Activated CD8-positive, alpha-beta memory T cell treated with anti-CD3 and anti-CD28 coated beads, Interleukin-2, amount 10 ng/mL, durations not matched to agents 7 days and 5 days (primary cell): ENCODE measurements at places on chromosomes 4 and X. TPM values are rescaled to one million over a fixed set of nuclear protein-coding genes. Genes with fewer than 3 reads are reported as not detected.

- H3K27ac ChIP-seq, result no peak overlapping the region
- no peak for DNase-seq
- no peaks in the 10 kb centered on the region for H3K4me1 ChIP-seq
These were observed 78.8 kb upstream of the LEF1 start for GRCh38 chr4:108247387-108248049.

- no peak for DNase-seq
- no peak overlapping the region for H3K4me3 ChIP-seq
- no peaks in the 10 kb centered on the region for H3K27me3 ChIP-seq
- H3K36me3 ChIP-seq, result no peaks in the 10 kb centered on the region
- no peaks in the 10 kb centered on the region for H3K4me1 ChIP-seq
These were observed 35.6 kb upstream of the DCAF8L1 start for GRCh38 chrX:28016823-28017222.

DNA sequence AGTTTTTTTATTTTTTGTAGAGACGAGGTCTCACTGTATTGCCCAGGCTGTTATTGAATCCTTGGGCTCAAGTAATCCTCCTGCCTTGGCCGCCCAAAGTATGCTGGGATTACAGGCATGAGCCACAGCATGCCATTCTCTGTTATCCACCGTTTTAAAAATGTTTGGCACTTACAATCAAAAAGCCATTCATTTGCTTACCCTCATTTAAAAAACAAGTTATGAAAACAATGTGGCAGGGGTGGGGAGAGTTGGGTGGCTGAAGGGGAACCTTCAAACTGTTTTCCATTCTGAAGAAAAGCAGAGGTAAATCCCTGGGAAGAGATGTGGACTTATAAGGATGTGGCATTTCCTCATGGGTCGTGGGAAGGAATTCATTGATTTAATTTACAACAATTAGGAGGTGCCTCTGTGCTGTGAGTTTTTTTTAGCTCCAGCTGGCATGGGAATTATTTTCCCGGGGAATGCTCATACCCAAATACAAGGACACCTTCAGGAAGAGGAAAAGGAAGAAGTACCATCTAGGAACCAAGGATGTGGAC lies 103.5 kb downstream of the MID1 start:
- H3K4me3 ChIP-seq, result no peak overlapping the region
- no peak overlapping the region for H3K27ac ChIP-seq
- no peak for DNase-seq
- no peaks in the 10 kb centered on the region for H3K27me3 ChIP-seq
- H3K36me3 ChIP-seq, result no peaks in the 10 kb centered on the region
- no peaks in the 10 kb centered on the region for H3K4me1 ChIP-seq

DNA sequence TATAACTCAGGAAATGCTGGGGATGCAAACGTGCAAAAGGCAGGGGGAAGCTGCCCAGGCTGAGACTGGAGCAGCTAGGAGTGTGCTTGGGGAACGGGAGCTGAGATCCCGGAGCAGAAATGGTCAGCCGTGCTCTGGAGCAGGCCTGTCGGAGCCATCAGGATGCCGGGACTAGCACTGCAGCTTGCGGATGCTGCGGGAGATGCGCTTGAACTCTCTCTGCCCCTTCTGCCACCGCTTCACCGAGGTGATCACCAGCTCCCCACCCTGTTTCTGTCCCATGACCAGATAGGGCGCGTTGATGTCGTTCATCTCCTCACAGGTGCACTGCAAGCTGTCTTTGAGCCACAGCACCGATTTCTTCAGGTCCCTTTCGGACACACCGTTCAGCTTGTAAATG lies 7.6 kb downstream of the SFRP2 start:
- no peak overlapping the region for H3K27ac ChIP-seq
- DNase-seq, result no peak
- H3K27me3 ChIP-seq, result peaks cover 69% of the 10 kb centered on the region
- H3K36me3 ChIP-seq, result no peaks in the 10 kb centered on the region
- no peaks in the 10 kb centered on the region for H3K4me1 ChIP-seq

GRCh38 chr4:110518889-110519490 lies 43.0 kb downstream of the ENPEP start:
- H3K27me3 ChIP-seq, result peaks cover 29% of the 10 kb centered on the region
- no peaks in the 10 kb centered on the region for H3K36me3 ChIP-seq
- no peak overlapping the region for H3K4me3 ChIP-seq
- H3K27ac ChIP-seq, result no peak overlapping the region

DNA sequence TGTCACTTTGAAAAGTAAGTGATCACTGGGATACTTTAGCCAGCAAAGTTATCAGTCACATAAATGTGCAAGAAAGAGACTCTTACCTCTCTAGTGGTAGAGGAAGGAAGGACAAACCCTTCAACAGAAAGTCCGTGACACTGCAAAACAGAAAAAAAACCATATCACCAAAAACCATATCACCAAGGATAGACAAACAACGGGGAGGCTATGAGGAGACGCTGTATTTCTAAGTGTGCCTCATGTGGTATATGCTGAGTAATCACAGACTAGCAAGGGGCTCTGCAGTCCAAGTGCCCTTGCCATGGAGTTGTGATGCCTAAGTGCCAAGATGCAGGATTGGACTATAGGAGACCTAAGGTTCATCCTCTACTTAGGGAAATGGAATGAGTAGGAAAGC lies 11.5 kb upstream of the HDAC8 start:
- no peaks in the 10 kb centered on the region for H3K27me3 ChIP-seq
- H3K27ac ChIP-seq, result no peak overlapping the region
- DNase-seq, result no peak

- H3K4me3 ChIP-seq, result no peak overlapping the region
- no peak overlapping the region for H3K27ac ChIP-seq
- DNase-seq, result no peak
- H3K36me3 ChIP-seq, result no peaks in the 10 kb centered on the region
These were observed 88.6 kb upstream of the PRPS2 start for GRCh38 chrX:12702509-12703091.

DNA sequence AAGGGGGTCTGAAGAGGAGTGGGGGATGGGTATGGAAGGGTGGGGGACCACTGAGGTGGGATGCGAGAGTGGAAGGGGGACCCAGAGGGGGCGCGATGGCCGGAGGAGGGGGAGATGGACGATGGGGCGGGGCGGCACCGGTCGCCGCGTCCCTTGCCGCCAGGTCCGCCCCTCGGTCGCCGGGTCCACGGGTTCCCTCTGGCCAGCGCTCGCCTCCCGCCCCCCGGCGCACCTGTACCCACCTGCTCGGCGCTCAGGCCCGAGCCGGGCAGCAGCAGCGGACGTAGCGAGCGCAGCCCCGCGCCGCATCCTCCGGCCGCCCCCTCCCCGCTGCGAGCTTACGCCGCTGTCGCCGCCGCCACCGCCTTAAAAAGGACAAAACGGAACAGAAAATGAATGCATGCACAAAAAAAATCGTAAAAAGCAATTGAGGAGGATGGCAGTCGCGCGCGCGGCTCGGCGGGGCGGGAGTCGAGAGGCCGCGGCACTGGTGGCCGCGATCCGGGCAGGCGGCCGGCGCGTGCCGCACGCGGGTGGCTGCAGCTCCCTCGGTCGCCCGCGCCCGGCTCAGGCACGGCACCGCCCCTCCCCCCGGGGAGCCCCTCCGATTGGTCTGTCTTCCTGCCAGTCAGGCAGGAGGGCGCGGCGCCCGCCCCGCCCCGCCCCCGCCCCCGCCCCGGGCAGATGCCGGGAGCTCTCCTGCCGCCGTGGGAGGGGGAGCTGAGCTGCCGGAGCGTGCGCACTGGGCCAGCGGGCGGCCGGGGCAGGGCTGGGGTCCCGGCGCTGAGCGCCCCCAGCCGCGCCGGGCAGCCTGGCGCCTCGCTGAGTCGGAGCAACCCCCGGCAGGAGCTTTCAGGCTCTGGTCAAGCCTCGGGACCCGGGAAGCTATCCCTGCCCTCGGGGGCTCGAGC lies at the start of gene JAKMIP1:
JAKMIP1 (minus strand) TSS at position 539 of the 911 bp plus-strand sequence. CDS start 87,699 bp downstream, outside the sequence.
- DNase-seq, result peak; percentile 93
- H3K4me1 ChIP-seq, result peaks cover 48% of the 10 kb centered on the region
- peak within 1 kb of the TSS; percentile 80 for H3K27ac ChIP-seq
- H3K36me3 ChIP-seq, result peaks cover 38% of the 10 kb centered on the region

- no peaks in the 10 kb centered on the region for H3K36me3 ChIP-seq
- no peak overlapping the region for H3K4me3 ChIP-seq
- no peaks in the 10 kb centered on the region for H3K27me3 ChIP-seq
- no peak for DNase-seq
- H3K27ac ChIP-seq, result no peak overlapping the region
- no peaks in the 10 kb centered on the region for H3K4me1 ChIP-seq
These were observed 121.6 kb upstream of the IGFBP7 start for GRCh38 chr4:57231781-57232180.

DNA sequence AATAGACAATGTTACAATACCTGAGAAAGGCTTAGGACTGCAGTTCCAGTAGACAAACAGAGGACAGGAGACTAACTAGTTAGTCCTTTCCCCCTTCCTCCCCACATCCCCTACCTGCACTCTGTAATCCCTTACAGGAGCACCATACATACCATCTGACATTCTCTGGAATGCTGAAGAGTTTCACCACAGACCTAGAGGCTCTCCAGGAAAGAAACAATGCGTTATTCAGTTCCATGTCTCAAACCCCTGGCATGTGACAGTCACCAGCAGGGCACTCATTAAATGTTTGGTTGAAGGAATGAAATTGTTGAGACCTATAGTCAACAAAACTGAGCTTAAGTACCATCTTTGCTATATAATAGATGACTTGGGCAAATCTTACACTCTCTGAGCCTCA lies 100.2 kb upstream of the USP38 start:
- H3K27me3 ChIP-seq, result peaks cover 8% of the 10 kb centered on the region
- H3K4me3 ChIP-seq, result no peak overlapping the region

DNA sequence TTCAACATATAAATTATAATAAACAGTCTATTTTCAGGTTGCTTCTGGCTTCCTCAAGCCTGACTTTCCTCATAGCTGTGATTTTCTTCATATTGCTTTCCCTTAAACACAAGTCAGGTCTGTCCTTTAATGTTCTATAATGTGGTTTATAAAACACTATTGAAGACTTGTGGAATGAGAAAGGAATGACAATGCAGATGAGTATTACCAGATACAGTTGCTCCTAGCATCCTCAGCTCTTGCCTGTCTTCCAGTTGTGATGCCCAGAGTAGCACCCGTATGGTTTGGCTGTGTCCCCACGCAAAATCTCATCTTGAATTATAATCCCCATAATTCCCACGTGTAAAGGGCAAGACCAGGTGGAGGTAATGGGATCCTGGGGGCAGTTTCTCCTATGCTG lies 265.7 kb upstream of the BOD1L1 start:
- no peak overlapping the region for H3K4me3 ChIP-seq
- DNase-seq, result no peak
- H3K27ac ChIP-seq, result no peak overlapping the region
- no peaks in the 10 kb centered on the region for H3K4me1 ChIP-seq
- H3K27me3 ChIP-seq, result no peaks in the 10 kb centered on the region

DNA sequence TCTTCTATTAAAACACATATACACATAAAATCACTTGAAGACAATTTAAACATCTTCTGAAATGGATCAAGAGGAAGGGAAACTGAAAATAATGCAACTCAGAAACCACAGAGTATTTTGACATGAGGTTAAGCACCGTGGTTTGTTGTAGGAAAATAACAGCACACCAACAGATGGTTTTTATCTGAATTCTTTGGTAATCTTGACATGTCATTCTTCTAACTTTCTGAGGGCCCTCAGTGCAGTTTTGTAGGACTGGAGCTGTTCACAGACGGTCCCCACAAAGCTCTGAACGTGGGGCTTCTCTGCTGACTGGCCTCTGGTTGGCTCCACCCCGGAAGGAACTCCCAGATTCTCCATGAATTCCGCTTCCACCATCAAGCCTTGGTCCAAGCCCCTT lies 16.0 kb upstream of the TLR8 start:
- H3K4me1 ChIP-seq, result peaks cover 40% of the 10 kb centered on the region
- no peak overlapping the region for H3K4me3 ChIP-seq
- peak overlapping the region; percentile 91 for H3K27ac ChIP-seq
- DNase-seq, result peak; percentile 43
- peaks cover 3% of the 10 kb centered on the region for H3K36me3 ChIP-seq

DNA sequence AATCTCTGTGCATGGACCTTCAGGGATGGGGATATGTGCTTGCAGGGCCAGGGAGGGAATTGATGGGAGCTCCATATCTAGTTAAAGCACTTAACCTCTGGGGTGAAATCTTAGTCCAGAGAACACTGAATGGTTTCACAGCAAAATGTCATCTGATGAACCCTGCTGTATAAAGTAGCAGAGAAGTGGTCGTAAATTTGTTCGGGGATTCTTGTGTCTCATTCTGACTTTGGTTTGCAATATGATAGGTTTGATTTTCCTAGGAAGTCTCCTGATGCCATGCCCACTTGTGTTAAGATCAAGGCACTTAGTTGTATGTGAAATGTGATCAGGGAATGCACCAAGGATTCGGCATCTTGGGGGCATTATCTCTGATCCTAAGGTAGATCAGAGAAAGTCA lies 96.9 kb downstream of the NHS start:
- H3K4me1 ChIP-seq, result no peaks in the 10 kb centered on the region
- no peaks in the 10 kb centered on the region for H3K27me3 ChIP-seq
- no peak overlapping the region for H3K27ac ChIP-seq
- no peaks in the 10 kb centered on the region for H3K36me3 ChIP-seq
- H3K4me3 ChIP-seq, result no peak overlapping the region

DNA sequence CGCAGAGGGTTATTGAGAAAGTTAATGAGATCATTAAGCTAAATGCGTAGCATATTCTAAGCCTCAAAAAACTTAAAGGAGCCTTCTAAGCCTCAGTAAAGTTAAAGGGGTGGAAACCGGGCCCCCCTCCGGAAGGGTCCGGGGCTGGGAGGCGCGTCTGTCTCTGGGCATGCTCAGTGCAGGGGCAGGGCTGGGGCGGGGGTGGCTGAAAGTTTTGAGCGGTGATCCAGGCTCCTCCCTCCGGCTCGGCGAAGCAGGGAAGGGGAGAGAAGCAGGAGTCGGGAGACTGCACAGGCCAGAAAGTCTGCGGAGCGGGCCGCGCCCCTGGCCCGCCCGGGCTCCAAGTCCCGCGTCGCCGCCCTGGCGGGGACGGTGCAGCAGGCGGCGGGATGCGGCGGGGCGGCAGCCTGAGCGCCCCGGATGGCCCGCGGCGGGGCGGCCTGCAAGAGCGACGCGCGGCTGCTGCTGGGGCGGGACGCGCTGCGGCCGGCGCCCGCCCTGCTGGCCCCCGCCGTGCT lies at the start of gene EVC:
EVC (plus strand) TSS at position 241 of the 518 bp plus-strand sequence; CDS start at position 421, 180 bp downstream.
- H3K4me1 ChIP-seq, result peaks cover 14% of the 10 kb centered on the region
- peak within 1 kb of the TSS; percentile 48 for H3K27ac ChIP-seq
- peak within 1 kb of the TSS; percentile 54 for H3K4me3 ChIP-seq

YY2 gene
- 1.7 TPM for total RNA-seq

SAGE1 gene
- total RNA-seq, result not detected

CXCL13 gene
- not detected for total RNA-seq

MAGEB3 gene
- total RNA-seq, result not detected

HEPH gene
- not detected for total RNA-seq

OCIAD2 gene
- 76.5 TPM for total RNA-seq

PAGE2B gene
- total RNA-seq, result not detected
